CD4-positive, alpha-beta T cell treated with Interleukin-15 for 4 hours (primary cell): ENCODE measurements at places on chromosomes 6 and 20.

GRCh38 chr20:43948455-43948854, 33.8 kb downstream of the TOX2 start:
- no peak for DNase-seq

DNA sequence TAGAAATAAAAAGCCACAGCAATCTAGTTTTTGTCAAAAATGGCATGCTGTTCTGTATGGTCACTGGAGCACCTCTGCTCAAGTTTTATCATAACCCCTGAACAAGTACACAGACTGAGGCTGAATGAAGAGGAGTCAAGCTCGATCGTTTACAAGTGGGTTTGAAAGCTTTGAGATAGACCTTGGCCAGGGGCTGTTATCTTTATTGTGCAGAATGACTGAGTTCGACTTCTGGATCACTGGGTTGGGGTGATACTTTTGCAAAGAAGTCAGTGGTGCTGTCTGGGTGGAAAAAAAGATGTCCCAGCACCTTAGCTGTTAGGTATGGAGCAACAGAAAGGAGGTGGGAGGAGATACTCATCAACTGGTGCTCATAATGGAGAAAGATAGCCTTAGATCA, 446.0 kb downstream of the HACE1 start:
- DNase-seq = no peak

GRCh38 chr6:38459291-38459690, 180.4 kb downstream of the BTBD9 start:
- no peak for DNase-seq

- no peak for DNase-seq
Observed at GRCh38 chr6:89199579-89199978, 17.6 kb downstream of the GABRR1 start.

DNA sequence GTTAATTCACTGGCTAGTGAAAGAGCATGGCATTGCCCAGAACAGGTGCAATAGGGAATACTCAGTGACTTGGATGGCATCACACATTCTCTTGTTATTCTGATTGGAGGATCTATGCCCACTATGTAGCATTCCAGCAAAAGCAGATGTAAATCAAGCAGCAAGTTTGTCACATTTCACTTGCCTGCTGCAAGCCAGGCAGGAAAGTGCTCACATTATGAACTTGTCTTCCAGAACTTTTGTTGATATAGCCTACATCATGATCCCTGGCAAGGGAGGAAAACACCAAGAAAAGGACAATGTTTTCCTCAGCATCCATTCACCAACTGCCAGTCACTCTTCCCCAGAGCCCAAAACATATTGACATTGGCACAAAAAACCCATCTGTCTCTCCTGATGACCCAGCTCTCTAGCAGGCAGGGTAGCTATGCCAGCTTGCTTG, 77.8 kb downstream of the ARHGAP18 start:
- DNase-seq = no peak
